ENCODE measurements at places on chromosomes 3 and 15.

DNA sequence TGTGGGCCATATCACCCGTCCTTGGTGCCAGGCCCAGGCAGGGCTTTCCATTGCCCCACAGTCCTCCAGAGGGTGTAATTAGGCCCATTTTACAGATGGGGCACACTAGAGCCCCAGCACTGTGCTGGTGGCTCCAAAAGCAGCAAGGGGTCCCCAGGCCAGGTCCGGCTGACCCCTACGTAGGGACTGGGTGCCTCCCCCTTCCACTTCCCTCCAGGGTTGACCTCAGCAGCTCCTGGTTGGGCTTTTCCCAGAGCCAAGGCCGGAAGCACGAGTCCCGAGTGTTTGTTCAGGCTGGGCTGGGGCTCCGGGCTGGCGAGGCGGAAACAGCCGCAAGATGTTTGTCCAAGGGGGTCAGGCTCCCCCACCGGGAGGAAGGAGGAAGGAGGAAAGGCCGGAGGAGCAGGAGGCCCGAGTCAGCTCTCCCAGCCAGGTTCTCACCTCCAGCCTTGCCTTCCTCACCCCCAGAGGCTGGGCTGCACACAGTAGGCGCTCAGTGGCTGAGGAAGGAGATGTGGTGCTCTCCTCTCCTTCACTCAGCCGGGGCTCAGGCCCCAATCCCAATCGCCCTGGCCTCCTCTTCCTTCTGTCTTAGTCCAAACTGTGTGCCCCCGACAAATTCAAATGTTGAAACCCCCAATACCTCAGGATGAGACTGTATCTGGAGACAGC lies 17.1 kb upstream of the PLXND1 start:
- DNase-seq: no peak

DNA sequence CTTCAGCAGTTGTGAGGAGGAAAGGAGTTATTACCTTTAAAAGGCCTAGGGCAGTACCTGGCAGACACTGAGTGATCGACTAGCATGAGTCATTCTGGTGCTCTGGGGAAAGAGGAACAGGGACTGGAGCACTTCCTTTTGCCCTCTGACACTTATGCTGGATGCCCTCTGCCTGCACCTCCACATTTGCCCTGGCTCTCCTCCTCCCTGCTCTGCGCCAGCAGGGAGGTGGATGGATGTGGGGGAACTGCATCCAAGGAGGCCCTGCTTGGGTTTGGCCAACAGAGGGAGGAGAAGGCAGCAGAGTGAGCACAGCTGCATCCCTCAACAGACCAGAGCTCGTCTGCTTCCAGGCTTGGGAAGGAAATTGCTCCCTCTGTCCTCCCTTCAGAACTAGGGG lies 75.0 kb downstream of the SEMA5B start:
- no peak for DNase-seq

- DNase-seq: no peak
Observed at GRCh38 chr15:74385733-74386132, 18.3 kb upstream of the CYP11A1 start.

GRCh38 chr3:187618722-187619121 lies 51.5 kb downstream of the SST start:
- no peak for DNase-seq

- no peak for DNase-seq
Observed at GRCh38 chr3:129304146-129304961, 25.7 kb downstream of the HMCES start.

- DNase-seq: no peak
Observed at GRCh38 chr3:45125550-45126026, 20.6 kb downstream of the CDCP1 start.

DNA sequence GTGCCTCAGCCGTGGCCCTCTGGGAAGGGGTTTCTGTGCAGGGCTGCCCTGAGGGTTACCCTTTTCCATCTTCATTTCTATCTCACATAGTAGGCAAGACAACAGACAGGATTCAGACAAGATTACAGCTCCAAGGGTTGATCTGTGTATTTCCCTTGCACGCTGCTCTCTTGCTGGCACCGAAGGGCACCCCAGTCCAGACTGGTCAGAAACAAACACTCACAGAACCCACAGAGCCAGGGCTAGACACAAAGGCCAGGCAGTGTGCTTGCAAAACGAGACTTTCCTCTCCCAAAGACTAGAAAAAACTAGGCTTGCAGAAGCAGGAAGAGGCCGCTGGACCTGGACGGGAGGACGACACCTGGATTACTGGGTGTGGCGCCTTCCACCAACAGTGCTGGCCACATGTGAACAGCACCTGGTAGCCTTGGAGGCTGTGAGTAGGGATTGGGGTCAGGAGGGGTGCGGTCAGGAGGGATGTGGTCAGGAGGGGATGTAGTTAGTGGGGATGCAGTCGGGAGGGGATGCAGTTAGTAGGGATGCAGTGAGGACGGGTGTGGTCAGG lies 96.8 kb downstream of the BDH1 start:
- no peak for DNase-seq
